ENCODE measurements at places on chromosomes 4 and X.

DNA sequence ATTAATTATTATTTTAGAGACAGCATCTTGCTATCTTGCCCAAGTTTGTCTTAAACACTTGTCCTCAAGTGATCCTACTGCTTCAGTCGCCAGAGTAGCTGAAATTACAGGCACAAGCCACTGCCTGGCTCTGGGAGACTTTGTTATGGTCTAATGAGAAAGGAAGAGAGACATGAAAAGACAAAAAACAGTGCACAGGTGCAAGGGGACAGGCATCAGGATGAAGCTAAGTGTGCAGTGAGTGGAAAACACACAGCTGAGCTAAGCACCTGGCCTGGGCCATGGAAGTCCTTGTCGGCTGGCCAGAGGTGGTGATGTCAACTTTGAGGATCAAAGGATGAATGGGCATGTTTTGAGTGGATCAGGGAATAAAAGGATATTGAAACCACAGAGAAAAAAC is 102.7 kb downstream of the HS3ST1 start:
- no peak for DNase-seq

DNA sequence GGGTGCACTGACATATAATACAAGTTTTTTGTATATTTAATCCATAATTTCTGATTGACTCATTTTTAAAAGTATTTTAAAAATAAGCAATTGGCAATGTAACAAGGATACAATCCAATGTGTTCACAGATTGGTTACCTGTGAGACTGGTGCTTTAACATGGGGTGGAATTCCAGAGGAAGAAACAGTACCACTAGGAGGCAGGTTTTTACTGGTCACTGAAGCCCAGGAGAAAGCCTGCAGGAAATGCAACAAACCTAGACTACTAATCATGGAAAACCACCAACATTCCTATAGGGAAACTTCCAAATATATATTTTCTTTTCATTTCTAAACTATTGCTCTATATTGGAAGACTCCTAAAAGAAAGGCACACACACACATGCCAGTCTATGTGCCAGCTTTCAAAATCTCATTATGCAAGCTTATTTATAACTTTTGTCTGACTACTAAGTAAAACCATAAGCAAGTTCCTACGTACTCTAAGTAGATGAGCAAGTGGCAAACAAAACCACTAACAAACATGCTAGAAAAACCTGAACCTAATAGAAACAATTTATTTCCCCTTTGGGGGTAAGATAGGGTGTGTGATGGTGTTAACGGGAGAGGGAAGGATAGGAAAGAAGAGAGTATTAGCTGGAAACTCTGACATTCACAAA is 19.2 kb downstream of the G3BP2 start:
- DNase-seq: no peak

- peak; percentile 11 for DNase-seq
Measured at GRCh38 chrX:39948582-39948981, 149.2 kb downstream of the BCOR start.

- DNase-seq: no peak
Measured at GRCh38 chr4:151029537-151029936, 14.5 kb upstream of the LRBA start.

DNA sequence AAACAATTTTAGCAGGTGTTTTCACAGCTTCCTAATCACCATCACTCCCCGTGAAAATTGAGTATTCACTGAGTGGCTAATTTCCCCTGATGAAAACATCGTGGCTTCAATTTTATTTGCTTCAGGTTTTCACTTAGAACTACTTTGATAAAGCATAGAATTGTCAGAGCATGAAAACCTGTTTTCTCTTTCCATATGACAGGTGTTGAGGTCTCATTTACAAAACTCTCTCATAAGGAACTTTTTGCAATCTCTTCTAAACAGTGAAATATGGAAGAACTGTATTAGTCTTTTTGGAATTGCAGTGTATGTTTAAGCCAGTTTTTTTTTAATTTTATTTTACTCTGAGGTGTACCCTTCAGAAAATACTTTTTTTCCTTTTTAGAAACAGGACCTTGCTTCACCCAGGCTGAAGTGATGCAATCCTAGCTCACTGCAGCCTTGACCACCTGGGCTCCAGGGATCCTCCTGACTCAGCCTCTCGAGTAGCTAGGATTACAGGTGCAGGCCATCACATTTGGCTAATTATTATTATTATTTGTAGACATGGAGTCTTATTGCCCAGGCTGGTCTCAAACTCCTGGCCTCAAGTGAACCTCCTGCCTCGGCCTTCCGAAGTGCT is 111.2 kb upstream of the RAPGEF2 start:
- DNase-seq: no peak

GRCh38 chr4:156537286-156537685 is 434.3 kb downstream of the PDGFC start:
- no peak for DNase-seq

Measured in NCI-H774 (cell line).